ENCODE measurements at places on chromosomes 3 and 15.

GRCh38 chr3:128294999-128295468 is 141.8 kb downstream of the EEFSEC start:
- no peak overlapping the region for H3K27ac ChIP-seq
- H3K4me3 ChIP-seq, result no peak overlapping the region
- no peaks in the 10 kb centered on the region for H3K36me3 ChIP-seq
- DNase-seq, result peak; percentile 14
- no peaks in the 10 kb centered on the region for H3K27me3 ChIP-seq

DNA sequence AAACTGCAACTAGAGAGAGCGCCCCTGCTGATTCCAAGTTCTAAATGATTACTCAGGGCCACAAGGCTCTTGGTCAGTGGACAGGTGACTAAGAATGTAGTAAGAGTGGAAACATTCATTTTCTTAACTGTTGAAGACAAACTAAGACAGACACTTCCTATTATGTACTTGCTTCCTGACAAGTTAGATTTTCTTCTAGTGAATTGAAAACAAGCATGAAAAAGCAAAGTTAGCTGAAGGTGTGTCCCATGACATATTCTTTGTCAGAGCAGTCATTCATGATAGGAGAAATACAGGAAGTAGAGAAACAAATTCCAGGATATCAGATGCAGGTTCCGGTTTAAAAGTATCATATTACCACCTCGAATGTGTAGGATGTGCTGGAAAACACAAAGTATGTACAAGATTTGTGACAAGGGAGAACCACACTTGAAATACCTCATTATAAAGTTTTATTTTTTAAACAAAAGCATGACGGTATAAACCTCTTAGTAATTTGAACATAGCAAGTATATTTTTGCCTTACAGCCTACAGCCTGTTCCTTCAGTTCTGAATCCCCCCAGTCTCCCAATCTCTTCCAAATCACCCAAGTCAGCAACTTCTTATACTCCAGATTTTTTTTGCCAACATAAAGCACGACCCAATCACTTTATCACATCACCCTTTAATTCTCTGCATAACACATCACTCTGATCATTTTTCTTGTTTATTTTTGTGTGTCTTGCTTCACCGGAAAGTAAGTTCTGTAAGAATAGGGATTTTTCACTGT is 6.2 kb downstream of the TSPAN3 start:
- no peak overlapping the region for H3K27ac ChIP-seq
- DNase-seq, result no peak
- H3K4me1 ChIP-seq, result peaks cover 7% of the 10 kb centered on the region
- H3K4me3 ChIP-seq, result no peak overlapping the region
- no peaks in the 10 kb centered on the region for H3K36me3 ChIP-seq

- no peaks in the 10 kb centered on the region for H3K4me1 ChIP-seq
- no peak overlapping the region for H3K4me3 ChIP-seq
- DNase-seq, result no peak
- peak overlapping the region; percentile 48 for H3K27ac ChIP-seq
- H3K36me3 ChIP-seq, result no peaks in the 10 kb centered on the region
Observed at GRCh38 chr3:42368861-42369260, 41.5 kb downstream of the LYZL4 start.

DNA sequence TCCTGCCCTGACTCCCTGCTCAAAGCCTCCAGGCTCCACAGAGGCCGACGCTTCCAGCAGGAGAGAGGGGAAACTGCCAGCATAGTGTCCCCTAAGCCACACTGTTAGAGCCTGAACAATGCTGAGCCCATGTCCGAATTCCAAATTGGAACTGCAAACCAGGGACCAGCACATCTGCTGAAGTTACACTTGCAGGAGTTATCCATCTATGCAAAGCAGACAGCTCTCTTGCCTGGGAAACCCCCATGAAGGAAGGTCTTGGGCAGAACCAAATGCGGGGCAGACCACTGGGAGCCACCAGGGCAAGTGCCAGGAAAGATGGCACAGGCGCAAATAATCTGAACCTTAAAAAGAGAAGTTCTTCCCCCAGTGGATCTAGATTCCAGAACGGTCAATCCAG is 625 bp downstream of the LRRC15 start:
- H3K27me3 ChIP-seq, result peaks cover 11% of the 10 kb centered on the region
- no peak overlapping the region for H3K27ac ChIP-seq
- H3K36me3 ChIP-seq, result no peaks in the 10 kb centered on the region
- H3K4me3 ChIP-seq, result no peak overlapping the region

- DNase-seq, result no peak
- no peaks in the 10 kb centered on the region for H3K36me3 ChIP-seq
- no peaks in the 10 kb centered on the region for H3K27me3 ChIP-seq
- no peaks in the 10 kb centered on the region for H3K4me1 ChIP-seq
- no peak overlapping the region for H3K27ac ChIP-seq
Observed at GRCh38 chr15:34732430-34732829, 22.4 kb downstream of the GJD2 start.

DNA sequence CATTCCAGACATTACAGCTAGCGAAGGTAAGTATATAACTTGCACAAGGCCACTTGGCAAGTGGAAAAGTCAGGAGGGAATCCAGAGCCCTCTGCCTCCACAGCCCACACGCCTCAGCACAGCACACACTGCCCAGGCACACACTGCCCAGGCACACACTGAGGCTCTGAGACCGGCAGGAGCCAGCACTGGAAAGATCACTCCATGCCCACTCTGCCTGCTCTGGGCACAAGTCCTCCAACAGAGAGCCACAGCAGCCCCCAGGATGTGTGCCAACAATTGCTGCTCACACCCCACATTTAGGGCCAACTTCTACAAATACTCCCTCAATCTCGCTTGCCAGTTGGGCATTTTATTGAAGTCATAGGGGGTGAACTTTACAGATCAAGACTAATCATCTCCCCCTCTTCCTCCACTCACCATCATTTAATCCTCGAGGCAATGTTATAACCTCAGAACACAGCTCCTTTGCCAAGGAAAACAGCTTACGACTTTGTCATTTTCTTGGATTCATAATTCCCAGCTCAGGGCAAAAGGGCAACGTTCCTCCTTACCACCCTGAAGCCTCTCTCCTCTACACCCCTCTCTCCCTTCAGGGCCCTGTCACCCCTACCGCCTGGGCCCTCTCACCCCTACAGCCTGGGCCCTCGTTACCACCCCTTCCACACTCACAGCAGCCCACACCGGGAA is 53.0 kb upstream of the TPM1 start:
- DNase-seq, result no peak
- H3K27me3 ChIP-seq, result no peaks in the 10 kb centered on the region
- no peaks in the 10 kb centered on the region for H3K4me1 ChIP-seq
- no peaks in the 10 kb centered on the region for H3K36me3 ChIP-seq

GRCh38 chr3:117234331-117234730 is 524.8 kb downstream of the TUSC7 start:
- H3K27ac ChIP-seq, result no peak overlapping the region
- H3K27me3 ChIP-seq, result no peaks in the 10 kb centered on the region
- H3K4me3 ChIP-seq, result no peak overlapping the region
- H3K36me3 ChIP-seq, result no peaks in the 10 kb centered on the region
- no peaks in the 10 kb centered on the region for H3K4me1 ChIP-seq

- no peaks in the 10 kb centered on the region for H3K27me3 ChIP-seq
- DNase-seq, result no peak
- H3K4me3 ChIP-seq, result peak overlapping the region; percentile 70
- H3K27ac ChIP-seq, result no peak overlapping the region
- H3K36me3 ChIP-seq, result no peaks in the 10 kb centered on the region
- no peaks in the 10 kb centered on the region for H3K4me1 ChIP-seq
Observed at GRCh38 chr15:55589287-55589686, 1.1 kb upstream of the PYGO1 start.

- H3K27ac ChIP-seq, result no peak overlapping the region
- H3K36me3 ChIP-seq, result no peaks in the 10 kb centered on the region
- no peaks in the 10 kb centered on the region for H3K4me1 ChIP-seq
- no peak overlapping the region for H3K4me3 ChIP-seq
Observed at GRCh38 chr3:146308222-146308621, 57.3 kb upstream of the PLSCR4 start.

- H3K4me1 ChIP-seq, result peaks cover 10% of the 10 kb centered on the region
- DNase-seq, result no peak
- H3K36me3 ChIP-seq, result no peaks in the 10 kb centered on the region
- no peaks in the 10 kb centered on the region for H3K27me3 ChIP-seq
- H3K27ac ChIP-seq, result peak overlapping the region; percentile 88
Observed at GRCh38 chr15:40239404-40239692, 485 bp downstream of the PAK6 start.

- no peak for DNase-seq
- peaks cover 4% of the 10 kb centered on the region for H3K27me3 ChIP-seq
- no peak overlapping the region for H3K27ac ChIP-seq
- no peak overlapping the region for H3K4me3 ChIP-seq
Observed at GRCh38 chr3:190883973-190884832, 21.7 kb upstream of the GMNC start.

- no peaks in the 10 kb centered on the region for H3K4me1 ChIP-seq
- H3K27me3 ChIP-seq, result no peaks in the 10 kb centered on the region
- no peak for DNase-seq
- H3K36me3 ChIP-seq, result no peaks in the 10 kb centered on the region
- no peak overlapping the region for H3K4me3 ChIP-seq
Observed at GRCh38 chr3:14620512-14620911, 31.1 kb upstream of the CCDC174 start.

GRCh38 chr3:54547051-54547450 is 380.8 kb downstream of the LRTM1 start:
- H3K4me1 ChIP-seq, result no peaks in the 10 kb centered on the region
- H3K27me3 ChIP-seq, result no peaks in the 10 kb centered on the region
- no peak overlapping the region for H3K27ac ChIP-seq
- H3K36me3 ChIP-seq, result no peaks in the 10 kb centered on the region

DNA sequence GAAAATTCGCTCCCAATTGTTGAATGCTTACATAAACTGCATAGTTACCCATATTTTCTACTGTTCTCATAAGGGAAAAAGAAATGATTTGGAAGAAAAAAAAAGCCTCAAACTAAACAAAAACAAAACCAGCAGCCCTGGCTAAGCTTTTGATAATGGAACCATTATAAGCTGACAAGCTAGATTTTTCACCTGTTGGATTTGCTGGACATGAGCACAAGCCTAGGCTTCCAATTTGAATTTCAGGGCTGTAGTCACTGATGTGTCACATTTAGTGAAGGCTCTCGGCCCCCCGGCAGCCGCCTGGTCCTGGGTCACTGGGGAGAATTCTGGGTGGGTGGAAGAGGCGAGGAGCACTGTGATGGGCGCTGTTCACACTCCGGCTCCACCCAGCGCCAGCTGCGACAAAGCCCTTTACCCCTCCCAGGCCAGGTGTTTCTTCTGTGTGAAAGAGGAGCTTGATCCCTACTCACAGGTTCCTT is 4.6 kb downstream of the FBXL22 start:
- no peak for DNase-seq
- H3K36me3 ChIP-seq, result no peaks in the 10 kb centered on the region
- H3K4me1 ChIP-seq, result peaks cover 6% of the 10 kb centered on the region
- no peak overlapping the region for H3K27ac ChIP-seq
- H3K27me3 ChIP-seq, result no peaks in the 10 kb centered on the region
- peak overlapping the region; percentile 58 for H3K4me3 ChIP-seq

Measured in breast epithelium (tissue), 4 donors.